Panc1 (cell line): ENCODE measurements at places on chromosomes 2 and 18. TPM values are rescaled to one million over a fixed set of nuclear protein-coding genes. Genes with fewer than 3 reads are reported as not detected.

- no peaks in the 10 kb centered on the region for H3K27me3 ChIP-seq
- DNase-seq: no peak
- H3K27ac ChIP-seq: no peak overlapping the region
- H3K4me1 ChIP-seq: no peaks in the 10 kb centered on the region
- H3K36me3 ChIP-seq: no peaks in the 10 kb centered on the region
Measured at GRCh38 chr2:161150704-161151103, 9.5 kb upstream of the TANK start.

GRCh38 chr2:223093436-223094241, 41.6 kb downstream of the KCNE4 start:
- H3K27me3 ChIP-seq: no peaks in the 10 kb centered on the region
- no peak overlapping the region for H3K4me3 ChIP-seq
- H3K4me1 ChIP-seq: no peaks in the 10 kb centered on the region
- DNase-seq: no peak
- H3K27ac ChIP-seq: no peak overlapping the region

GRCh38 chr18:76391038-76391437, 104.0 kb downstream of the ZNF516 start:
- 0 out of 2 replicates have a peak, but pooled peaks cover 4% of the 10 kb centered on the region for H3K4me1 ChIP-seq
- H3K4me3 ChIP-seq: no peak overlapping the region
- no peak for DNase-seq

- no peak for DNase-seq
- no peaks in the 10 kb centered on the region for H3K27me3 ChIP-seq
- no peak overlapping the region for H3K27ac ChIP-seq
- no peaks in the 10 kb centered on the region for H3K36me3 ChIP-seq
- H3K4me1 ChIP-seq: no peaks in the 10 kb centered on the region
Measured at GRCh38 chr2:135546436-135546835, 15.2 kb downstream of the R3HDM1 start.

DNA sequence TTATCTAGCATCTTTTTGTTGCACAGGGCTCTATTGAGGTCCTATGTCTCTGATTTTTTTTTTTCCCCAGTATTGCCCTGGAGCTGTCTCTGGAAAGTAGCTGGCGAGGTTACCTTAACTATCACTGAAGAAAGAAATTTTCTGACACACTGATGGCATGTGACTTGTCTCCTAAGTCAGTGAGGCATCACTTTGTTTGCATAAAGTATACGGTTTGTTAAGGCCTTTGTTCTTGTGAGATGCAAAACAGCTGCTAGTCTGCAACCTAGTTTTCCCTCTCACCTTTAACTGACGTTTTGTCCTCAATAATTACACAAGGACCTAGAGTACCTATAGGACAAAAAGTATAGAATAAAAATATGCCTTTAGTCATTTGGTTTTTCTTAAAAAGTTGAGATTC, 41.8 kb downstream of the UBXN4 start:
- no peak overlapping the region for H3K4me3 ChIP-seq
- DNase-seq: no peak
- H3K4me1 ChIP-seq: no peaks in the 10 kb centered on the region
- H3K36me3 ChIP-seq: peaks cover 59% of the 10 kb centered on the region
- H3K27ac ChIP-seq: no peak overlapping the region
- H3K27me3 ChIP-seq: no peaks in the 10 kb centered on the region

DNA sequence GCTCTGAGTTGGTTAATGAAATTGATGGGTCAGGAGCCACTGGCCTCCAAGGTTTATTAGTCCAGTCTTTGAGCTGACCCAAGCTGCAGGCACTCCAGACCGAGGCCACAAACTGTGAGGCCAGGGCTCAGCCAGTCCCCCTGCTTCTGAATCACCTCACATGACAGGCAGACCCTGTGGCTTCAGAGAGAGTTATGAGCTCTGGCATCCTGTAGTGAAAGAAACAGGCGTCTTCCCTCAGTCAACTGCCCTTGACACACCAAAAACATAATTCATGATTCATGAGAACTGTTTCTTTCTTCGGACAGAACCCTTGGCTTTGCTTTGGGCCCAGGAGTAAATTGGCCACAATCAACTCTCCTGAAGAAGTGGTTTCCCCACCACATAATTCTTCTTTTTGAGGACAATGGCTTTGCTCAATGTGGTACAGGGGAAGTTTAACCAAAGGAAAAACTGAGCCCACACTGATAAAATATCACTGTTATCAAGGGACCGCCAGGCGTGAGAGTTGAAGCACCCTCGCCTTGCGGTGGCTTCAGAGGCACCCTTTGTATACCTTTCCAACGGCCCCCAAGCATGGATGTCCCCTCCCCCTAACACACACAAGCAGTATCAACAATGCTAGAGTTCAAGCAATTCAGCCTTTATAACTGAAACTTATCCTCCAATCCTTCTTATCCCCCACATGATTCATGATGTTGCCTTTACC, 226.9 kb downstream of the CYRIA start:
- H3K27ac ChIP-seq: no peak overlapping the region
- no peak for DNase-seq
- H3K4me1 ChIP-seq: no peaks in the 10 kb centered on the region

Gene CEP192
- 27.2 TPM for total RNA-seq

Gene CREB1
- 31.1 TPM for total RNA-seq

Gene LYG2
- total RNA-seq: not detected
